Hematopoietic multipotent progenitor cell treated with erythropoietin and hydrocortisone succinate and interleukin-3 and kit ligand, for 6 days (in vitro differentiated cells): ENCODE measurements at places on chromosomes 12 and 14.

DNA sequence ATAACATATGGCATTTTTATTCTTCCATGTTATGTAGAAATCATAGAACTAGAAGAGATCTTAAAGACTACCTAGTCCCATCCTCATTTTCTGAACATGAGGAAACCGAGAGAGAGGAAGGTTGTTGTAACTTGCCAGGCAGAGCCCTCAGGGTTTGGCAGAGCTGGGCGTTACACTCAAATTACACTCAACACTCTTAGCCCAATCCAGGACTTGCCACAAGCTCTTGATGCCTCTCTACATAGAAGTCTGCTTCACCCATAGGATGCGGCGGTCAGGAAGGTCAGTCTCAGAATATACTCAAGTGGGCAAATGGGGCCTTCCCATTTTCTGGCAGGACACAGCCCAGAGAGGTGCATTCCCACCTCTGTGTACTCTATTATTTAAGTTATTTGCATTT lies 208.1 kb downstream of the ZFP36L1 start:
- no peak for DNase-seq

DNA sequence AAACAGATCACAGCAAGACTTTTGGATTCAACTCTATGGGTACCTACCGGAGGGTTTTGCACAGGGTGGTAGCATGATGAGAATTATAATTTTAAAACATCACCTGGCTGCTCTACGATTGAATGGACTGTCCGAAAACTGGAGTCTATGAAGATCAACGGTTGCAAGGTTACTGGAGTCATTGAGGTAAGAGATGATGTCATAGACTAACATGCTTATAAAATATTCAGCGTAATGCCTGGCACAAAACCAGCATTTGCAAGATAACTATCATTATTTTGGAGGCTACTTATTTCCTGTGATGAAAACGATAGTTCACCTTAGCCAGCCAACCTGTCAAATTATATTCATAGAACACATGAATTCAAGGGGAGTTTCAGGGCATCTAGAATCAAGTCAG lies 580.6 kb upstream of the TBX3 start:
- DNase-seq, result no peak

GRCh38 chr12:67732857-67733256 lies 84.3 kb downstream of the DYRK2 start:
- DNase-seq, result no peak

DNA sequence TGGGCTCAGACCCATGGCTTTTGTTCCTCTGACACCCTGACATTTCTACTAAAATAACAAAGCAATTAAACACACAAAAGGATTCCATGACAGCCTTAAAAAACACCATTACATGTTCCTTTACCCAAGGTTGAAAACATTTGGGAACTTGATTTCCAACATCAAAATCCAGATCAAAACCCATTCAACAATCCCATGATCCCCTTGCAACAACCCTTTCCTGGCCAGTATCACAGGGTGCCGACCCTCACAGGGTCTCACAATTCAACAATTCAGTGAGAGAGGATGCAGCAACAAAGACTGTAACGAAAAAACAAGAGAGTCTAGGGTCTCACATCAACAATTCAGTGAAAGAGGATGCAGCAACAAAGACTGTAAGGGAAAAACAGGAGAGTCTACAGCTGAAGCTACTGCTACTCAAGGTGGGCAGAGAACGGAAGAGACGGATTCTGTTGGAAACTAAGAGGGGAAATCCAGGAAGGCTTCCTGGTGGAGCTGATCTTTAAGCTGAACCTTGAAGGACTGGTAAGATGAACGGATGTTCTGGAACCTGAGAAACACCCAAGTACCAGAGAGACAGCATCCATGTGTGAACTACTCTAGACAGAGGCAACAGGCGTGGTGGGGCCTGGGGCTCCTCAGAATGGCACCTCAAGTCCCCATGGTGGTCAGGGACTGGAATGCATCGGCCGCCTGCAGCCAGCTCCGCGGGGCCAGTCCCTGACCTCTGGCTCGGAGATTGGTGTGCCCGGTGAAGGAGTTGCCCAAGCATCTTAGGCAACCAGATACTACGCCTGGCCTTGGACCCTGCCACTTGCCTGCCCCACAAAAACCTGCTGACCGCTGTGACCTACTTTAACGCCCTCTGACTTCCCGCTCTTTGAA lies 22.7 kb upstream of the ZFP36L1 start:
- no peak for DNase-seq

DNA sequence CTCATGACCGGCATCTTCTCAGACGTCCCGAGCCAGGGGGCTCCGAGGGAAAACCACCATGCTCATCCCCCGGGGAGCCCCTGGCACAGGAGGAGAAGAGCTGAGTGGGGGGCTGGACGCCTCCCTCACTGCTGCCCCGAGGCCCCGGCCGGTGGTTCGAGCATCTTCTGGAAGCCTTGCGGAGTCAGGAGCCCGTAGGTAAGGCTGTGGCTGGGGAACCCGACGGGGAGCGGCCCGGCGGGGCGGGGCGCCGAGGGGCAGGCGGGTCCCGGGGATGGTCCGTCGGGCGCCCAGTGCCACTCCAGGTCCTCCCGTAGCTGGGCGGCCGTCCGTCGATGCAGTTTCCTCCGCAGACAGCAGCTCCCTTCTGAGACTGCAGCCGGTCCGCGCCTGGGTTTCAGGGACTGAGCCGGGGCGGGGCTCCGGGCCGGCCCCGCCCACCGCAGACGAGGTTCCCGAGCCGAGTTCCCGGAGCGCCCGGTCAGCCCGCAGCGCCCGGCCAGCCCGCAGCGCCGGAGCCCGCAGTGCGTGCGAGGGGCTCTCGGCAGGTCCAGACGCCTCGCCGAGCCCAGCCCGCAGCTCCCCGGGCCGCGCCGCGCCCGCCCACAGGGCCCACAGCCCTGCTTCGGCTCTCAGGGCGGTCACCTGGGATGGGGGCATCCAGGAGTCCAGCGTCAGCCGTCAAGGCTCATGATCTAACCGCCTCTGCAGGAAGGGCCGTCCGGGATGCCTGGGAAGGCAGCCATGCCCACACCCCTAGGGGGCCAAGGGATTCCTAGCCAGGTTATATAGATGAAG lies at the start of gene PGF:
TSS of gene PGF (minus strand) at position 369 of the 798 bp plus-strand sequence. CDS start at position 14, 355 bp downstream.
- DNase-seq, result peak; percentile 62

DNA sequence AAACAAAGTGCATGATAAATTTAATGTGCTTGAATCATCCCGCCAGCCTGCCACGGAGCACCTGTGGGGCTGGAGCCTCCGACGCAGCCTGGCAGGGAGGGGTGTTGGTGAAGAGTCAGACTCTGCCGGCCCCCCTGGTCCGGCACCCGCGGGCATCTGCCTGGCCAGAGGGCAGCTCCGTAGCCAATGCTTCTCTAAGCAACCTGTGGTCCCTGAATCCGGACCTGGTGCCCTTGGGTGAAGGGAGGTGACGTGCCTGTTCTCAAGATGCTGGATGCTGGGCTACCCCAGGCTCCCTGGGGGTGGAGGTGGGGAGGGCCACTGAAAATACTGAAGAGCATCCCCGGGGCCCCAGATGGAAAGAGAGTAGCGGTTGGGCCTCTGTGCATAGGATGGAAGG lies 158.6 kb upstream of the C14orf180 start:
- DNase-seq, result no peak

DNA sequence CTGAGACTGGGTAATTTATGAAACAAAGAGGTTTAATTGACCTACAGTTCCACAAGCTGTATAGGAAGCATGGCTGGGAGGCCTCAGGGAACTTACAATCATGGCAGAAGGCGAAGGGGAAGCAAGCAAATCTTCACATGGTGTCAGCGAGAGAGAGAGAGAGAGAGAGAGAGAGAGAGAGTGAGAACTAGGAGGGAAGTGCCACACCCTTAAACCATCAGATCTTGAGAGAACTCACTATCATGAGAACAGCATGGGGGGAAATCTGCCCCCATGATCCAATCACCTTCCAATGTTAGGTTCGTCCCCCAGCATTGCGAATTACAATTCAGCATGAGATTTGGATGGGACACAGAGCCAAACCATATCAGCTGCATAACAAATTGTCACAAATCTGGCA lies 96.7 kb downstream of the CHST11 start:
- DNase-seq, result no peak

- DNase-seq, result peak; percentile 12
Observed at GRCh38 chr14:89911010-89911919, 43.3 kb downstream of the EFCAB11 start.

DNA sequence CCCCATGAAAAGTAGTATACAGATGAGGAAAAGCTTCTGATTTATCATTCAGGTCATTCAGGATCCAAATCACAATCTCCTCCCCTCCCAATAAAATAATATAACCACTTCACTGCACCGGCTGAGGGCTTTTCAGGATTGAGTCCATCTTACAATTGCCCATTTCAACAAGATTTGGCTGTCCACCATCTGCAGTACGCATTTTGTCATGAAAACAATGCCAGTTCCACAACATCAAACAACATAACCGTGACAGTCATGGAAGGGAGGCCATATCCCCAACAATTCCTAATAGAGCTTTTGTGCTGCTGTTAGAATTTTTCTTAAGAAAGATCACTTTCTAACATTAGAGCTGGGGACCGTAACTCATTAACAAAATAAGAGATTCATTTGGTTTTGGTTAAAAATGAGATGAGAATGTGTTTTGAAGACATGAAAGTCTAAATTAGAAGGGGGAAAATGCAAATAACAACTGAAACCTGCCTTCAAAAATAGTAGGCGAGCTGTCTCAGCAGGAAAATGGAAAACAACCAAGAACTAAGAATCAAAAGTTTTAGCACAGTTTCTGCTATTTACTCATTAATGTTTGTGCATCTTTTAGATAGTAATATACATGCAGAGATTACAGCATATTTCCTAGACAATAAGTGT lies 38.3 kb upstream of the TMTC2 start:
- DNase-seq, result no peak

DNA sequence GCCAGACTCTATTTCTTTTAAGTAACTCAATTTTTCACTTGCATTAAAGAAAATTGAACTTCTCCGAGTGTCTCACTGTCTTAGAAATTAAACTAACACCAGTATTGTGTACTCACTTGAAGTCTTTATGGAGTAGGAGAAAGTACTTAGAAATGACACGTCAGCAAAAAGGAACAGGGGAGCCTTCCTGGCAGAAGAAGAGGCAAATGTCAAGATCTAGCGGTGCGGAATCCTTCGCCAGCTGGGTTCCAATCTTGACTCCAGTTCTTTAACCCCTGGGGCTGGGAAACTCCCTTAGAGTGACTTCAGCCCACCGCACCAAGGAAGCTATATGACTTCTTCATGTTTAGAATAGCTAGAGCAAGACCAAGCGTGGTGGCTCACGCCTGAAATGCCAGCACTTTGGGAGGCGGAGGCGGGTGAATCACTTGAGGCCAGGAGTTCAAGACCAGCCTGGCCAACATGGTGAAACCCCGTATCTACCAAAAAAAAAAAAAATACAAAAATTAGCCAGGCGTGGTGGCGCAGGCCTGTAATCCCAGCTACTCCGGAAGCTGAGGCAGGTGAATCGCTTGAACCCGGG lies 34.4 kb downstream of the WBP11 start:
- no peak for DNase-seq

GRCh38 chr12:102300824-102301461 lies 103.3 kb upstream of the PMCH start:
- peak; percentile 51 for DNase-seq
